Renal cortical epithelial cell (primary cell): ENCODE measurements at places on chromosomes 12 and 14.

- no peak for DNase-seq
Observed at GRCh38 chr12:115712676-115713075, 564.8 kb downstream of the MED13L start.

GRCh38 chr14:69703047-69704039, 63.6 kb upstream of the SRSF5 start:
- no peak for DNase-seq

DNA sequence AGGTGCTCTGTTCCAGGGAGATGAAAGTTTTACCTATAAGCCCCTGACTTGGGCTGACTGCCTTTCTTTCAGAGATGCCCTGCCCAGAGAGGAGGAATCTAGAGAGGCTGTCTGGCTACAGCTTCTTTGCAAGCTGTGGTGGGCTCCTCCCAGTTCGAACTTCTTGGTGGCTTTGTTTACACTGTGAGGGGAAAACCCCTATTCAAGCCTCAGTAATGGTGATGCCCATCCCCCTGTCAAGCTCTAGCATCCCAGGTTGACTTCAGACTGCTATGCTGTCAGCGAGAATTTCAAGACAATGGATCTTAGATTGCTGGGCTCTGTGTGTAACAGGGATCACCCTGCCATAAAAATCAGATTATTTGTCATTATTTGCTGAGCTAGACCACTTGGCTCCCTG, 377.6 kb downstream of the FLRT2 start:
- no peak for DNase-seq

GRCh38 chr12:120247621-120248030, 17.9 kb downstream of the PXN start:
- no peak for DNase-seq

DNA sequence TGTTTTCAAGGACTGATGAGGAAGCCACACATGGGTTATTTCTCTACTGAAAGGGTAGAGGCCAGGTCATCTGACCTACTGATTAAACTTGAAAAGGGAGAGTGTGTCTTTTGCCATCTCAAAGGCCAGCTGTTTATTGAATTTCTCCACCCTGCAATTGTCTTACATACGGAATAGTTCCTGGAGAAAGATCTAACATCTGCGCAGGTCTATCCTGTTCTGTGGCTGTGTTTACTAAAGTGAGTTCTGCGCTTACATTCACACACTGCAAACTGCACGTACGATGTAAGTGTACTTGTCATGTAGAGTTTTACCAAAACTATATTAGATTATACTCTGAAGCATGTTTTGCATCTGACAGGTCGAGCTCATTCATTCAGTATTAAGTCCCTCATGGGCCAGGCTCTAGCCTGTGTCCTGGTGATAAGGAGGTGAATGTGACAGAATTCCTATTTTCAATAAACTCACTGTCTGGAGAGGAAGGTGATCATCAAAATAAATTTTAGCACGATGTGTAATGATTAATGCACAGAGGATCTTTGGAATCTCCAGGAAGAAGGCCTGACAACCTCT, 96.6 kb downstream of the PRKCH start:
- DNase-seq, result no peak

GRCh38 chr14:55318694-55319093, 47.5 kb downstream of the FBXO34 start:
- DNase-seq, result no peak

GRCh38 chr12:41304526-41304925, 116.4 kb downstream of the PDZRN4 start:
- DNase-seq, result peak; percentile 26

GRCh38 chr14:101960225-101960624, 4.1 kb upstream of the DYNC1H1 start:
- no peak for DNase-seq

DNA sequence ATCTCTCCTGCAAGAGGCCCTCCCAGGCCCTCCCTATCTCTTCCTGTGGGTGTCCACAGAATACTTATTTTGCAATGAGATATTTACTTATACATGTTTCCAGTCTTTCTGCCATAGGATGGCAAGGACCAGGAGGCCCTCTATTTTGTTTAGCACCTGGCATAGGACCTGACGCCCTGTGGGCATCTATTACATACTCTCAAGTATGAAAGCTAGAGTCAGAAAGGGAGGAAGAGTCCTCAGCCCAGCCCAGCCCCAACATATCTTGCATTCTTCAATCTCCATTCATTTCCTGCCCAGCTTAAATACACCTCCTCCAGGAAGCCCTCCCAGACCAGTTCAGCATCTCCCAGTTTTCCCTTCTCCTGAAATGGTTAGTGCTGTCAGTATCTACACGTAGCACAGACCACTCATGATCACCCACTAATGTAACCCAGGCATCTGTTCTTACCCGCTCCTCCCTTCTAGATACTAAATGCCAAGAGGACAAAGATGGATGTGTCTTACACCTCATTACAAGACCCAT, 7.4 kb downstream of the FOXN4 start:
- DNase-seq, result no peak

DNA sequence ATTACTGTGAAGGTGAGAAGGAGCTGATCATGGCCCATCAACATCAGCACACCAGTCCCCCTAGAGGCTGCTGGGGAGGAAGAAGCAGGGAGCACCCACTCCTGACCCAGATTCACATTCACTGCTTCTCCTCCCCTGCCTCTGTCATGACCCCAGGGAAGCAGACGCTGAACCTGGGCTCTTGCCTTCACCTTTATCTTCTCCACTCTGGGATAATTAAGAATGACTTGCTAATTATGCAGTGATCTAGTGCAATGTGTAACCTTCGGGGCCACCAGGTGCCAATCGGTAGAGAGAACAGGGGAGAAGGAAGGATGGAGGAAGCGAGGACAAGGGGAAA, 44.4 kb upstream of the IQSEC3 start:
- DNase-seq, result no peak

GRCh38 chr14:29037411-29037810, 270.8 kb downstream of the FOXG1 start:
- no peak for DNase-seq

DNA sequence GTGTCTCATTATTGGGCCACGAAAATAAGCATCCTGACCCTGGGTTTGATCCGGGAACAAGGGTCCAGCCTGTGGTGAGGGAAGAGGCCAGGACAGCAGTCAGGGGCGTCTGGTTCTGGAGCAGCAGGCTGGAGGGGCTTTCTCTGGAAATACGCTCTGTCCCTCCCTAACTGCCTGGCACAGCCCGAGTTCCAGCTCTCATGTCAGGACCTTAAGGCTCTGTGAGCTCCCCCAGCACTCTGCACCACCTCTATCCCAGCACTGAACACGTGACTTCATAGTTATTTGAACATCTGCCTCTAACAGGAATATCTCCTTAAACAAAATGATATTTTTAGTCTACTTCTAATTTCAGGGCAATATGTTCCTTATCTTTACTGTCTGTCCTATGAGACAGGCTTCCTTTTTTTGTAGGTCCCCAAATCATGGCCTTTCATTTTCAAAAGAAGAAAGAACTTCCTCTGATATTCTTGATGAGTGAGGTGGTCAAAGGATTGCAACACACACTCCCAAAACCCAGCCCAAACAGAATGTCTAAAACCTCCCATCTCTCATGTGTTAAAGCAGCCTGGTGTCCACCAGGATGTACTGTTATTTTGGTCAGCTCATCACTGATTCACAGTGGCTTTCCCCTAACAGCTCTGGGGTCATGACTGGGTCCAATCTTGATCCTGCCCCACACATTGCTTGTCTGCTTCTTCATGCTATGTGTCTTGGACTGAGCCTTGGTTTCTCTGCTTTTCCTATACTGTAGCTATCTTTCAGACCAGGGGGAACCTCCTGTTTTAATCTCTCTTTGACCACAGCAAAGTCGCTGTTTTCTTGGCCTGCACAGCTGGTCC, 9.7 kb downstream of the AQP6 start:
- peak; percentile 25 for DNase-seq

GRCh38 chr12:101781834-101782233, 42.6 kb upstream of the SYCP3 start:
- DNase-seq, result no peak

DNA sequence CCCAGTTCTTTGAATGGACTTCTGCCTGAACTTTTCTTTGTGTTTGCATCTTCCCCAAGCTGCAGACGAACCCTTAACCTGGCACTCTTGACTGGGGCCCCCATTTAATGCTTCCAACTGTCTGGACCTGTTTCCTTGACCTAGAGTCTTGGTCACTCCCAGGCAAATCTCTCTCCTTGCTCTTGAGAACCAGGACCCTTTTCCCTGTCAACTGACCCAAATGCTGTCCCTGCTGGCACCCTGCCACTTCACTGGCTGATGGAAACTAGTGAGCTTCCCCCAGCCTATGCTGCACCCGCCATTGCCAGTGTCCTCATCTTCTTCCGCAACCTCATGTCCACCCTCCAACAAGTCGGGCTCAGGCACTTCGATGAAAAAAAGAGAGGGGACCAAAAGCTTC, 79.5 kb downstream of the PRIMA1 start:
- no peak for DNase-seq

GRCh38 chr14:48738186-48738925, 847.8 kb downstream of the RPS29 start:
- no peak for DNase-seq

GRCh38 chr12:29737644-29738043, 46.1 kb downstream of the TMTC1 start:
- no peak for DNase-seq

DNA sequence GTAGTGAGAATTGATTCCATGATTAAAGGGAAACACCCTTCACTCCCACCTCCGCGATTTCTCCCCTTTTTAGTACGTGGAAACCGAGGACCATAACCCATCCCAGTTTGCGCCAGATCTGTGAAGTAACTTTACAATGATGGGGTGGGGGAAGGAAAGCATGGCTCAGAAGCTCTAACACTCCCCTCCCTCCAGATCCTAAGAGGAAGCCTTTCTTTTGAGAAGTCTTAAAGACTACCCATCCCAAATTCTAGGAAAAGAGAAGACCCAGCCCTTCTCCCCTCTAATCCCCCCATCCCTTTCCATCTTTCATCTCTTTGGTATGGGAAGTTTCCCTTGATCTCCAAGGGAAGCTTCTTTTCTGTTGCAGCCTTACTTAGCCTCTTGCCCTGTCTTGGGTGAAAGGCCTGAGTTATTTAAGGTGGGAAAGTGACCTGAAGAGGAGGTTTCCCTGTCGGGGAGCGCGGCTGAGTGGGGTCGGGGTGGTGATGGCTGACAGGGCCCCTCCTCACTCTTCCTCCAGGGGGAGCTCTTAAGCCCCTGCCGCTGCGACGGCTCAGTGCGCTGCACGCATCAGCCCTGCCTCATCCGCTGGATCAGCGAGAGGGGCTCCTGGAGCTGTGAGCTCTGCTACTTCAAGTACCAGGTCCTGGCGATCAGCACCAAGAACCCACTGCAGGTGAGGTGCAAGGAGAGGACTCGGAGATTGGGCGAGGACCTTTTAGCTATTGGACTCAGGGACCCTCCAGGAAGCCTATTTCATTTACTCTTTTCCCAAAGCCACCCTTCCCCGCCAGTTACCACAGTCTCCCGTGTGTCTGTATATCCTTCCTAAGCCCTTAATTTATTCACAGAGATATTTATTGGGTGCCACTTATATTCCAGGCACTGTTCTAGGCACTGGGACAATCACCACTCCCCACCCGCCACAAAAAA, 1.8 kb downstream of the MARCHF9 start:
- no peak for DNase-seq
